ENCODE measurements at places on chromosomes 1 and 21. TPM values are rescaled to one million over a fixed set of nuclear protein-coding genes. Genes with fewer than 3 reads are reported as not detected.

The GART gene
- total RNA-seq, result 66.8 TPM

The G0S2 gene
- not detected for total RNA-seq

The CACHD1 gene
- total RNA-seq, result 5.5 TPM

The CD247 gene
- not detected for total RNA-seq

GRCh38 chr21:44916965-44917364 lies 3.7 kb downstream of the ITGB2 start:
- no peak for DNase-seq

GRCh38 chr1:5506634-5507033 lies 485.6 kb downstream of the NPHP4 start:
- no peak for DNase-seq

DNA sequence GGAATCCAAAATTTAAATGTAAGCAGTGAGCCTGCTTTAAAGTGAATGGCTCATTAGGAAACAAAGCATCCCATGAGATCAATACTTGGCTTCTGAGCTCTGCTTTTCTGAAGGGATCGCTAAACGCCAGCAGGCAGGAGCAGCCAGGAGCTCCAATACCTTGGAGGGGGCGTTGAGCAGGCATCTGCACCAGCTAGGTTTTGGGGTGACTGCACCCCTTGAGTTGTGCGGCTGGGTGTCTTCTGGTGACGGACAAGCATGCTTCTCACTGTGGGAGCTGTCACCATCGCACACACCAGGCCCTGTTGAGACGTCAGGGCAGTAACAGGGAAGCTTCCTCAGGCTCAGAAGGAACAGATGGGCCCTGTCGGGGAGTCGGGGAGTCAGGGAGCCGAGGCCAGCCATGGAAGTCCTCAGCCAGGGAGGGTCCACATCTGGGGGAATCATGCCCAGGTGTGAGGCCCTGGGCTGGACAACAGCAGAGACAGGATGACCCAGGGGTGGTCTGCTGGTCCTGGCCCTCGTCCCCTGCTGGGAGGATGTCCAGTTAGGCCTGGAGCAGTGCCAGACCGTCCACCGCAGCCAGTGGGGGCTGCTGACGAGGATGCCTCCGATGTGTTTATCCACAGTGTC lies 57.9 kb upstream of the ADARB1 start:
- no peak for DNase-seq

DNA sequence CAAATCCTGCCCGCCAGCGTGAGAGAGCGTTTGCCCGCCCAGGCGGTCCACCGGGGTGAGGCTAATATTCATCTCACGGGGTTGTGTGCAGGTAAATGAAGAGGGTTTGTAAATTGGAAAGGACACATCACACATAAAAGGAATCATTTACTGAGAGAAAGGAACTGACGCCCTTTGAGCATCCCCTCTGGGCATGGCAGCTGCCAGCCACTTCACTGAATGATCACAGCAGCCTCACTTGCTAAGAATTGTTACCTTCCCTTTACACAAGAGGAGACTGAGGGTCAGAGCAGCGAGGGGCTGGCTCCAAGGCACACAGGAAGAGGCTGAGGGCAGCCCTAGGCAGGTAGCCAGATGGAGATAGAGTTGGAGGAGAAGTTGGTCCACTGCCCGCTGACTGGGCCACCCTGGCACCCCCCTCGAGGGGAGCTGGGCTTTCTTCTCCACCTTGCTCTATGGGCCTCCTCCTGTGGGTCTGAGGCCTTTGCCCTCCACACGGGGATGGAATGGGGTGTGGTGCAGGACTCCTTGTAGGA lies 96.0 kb downstream of the FOXD2 start:
- DNase-seq, result no peak

All from osteocyte (in vitro differentiated cells).